ENCODE measurements at places on chromosomes 5 and 9. TPM values are rescaled to one million over a fixed set of nuclear protein-coding genes. Genes with fewer than 3 reads are reported as not detected.

GRCh38 chr5:95731571-95732554, 727 bp downstream of the RHOBTB3 start:
- peak; percentile 69 for DNase-seq

- peak; percentile 48 for DNase-seq
Measured at GRCh38 chr9:100108559-100108958, 9.5 kb downstream of the INVS start.

- DNase-seq, result no peak
Measured at GRCh38 chr5:133681896-133682295, 69.6 kb upstream of the FSTL4 start.

- no peak for DNase-seq
Measured at GRCh38 chr9:4839470-4839912, 46.7 kb downstream of the RCL1 start.

DNA sequence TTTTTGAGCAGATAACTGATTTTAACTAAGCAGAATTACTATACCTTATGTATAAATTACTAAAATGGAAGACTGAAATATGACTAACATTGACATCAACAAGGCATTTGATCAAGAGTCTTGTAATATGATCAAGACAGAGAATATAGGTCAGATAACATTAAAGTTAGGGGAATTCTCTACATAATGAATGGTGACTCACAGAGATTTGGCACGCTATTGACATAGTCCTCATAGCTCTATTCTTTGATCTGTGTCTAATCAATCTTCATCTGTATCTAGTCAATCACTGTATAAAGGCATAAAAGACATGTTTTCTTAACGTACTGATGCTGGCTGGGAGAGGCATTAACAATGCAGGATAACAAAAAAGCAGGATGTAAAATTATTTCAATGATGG, 17.4 kb downstream of the ABITRAM start:
- DNase-seq, result no peak

GRCh38 chr5:169296419-169297143, 4.4 kb downstream of the SLIT3 start:
- DNase-seq, result peak; percentile 77

GRCh38 chr5:71862507-71863060, 143.5 kb downstream of the CARTPT start:
- DNase-seq, result no peak

DNA sequence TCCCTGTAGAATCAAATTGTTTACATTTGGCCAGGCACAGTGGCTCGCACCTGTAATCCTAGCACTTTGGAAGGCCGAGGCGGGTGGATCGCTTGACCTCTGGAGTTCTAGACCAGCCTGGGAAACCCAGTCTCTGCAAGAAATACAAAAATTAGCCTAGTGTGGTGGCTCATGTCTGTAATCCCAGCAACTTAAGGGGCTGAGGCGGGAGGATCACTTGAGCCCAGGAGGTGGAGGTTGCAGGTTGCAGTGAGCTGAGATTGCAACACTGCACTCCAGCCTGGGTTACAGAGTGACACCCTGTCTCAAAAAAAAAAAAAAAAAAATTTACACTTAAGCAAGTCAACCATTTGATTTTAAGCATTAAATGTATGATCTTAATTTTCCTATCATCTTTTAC, 17.5 kb upstream of the IQGAP2 start:
- no peak for DNase-seq

DNA sequence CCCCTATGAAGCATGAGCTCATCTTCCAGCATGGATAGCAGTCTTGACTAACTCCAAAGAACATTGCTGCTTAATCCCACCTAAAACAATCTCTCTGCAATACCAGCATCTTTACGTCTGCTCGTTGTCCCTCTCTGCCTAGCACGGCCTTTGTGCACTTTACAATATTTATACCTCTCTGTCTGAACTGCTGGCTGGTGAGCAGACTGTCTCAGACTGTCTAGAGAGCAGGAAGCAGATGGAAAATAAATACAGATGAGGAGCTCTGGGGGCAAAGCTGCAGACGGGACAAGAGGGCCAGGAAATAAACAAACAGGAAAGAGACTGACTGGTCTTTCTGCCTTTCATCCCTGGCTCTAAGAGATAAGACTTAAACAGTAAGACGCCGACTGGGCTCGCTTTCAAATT, 224.8 kb downstream of the ENC1 start:
- no peak for DNase-seq

DNA sequence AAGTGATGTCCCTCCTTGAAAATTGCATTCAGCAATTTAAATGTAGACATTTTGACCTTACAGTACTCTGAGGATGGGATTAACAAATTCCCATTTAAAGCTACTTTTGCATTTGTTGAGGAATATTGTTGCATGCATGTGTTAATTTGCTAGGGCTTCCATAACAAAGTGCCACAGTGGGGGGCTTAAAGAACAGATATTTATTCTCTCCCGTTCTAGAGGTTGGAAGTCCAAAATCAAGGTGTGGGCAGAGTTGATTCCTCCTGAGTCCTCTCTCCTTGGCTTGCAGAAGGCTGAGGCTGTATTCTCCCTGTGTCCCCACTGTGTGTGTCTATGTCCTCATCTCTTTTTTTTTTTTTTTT, 51.8 kb upstream of the CDK20 start:
- no peak for DNase-seq

DNA sequence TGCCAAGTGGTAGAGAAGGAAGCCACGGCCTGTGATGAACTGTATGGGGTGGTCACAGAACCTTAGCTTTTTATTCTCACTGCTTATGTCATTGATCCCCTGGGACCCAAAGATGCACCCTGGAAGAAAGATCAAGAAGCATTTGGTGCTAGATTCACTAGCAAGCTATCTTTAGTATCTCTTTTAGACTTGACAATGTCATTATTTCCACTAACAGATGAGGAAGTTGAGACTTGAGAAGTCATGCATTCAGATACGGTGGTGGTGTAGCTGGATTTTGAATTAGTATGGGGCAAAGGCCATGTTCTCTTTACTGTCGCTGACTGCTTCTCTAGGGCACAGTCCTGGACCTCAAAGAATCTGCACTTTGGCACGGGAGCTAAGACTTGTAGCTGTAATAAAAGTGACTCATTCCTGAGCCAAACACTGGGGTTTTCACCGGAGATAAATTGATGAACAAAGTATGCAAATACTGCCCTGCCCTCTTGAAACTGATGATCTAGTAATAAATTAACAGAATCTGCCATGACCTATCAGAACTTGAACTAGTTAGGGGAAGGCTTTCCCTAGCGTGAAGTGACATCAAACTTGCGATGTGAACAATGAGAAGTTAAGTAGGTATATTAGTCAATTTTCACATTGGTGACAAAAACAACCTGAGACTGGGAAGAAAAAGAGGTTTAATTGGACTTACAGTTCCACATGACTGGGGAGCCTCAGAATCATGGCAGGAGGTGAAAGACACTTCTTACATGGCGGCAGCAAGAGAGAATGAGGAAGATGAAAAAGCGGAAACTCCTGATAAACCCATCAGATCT, 5.4 kb downstream of the GDA start:
- DNase-seq, result peak; percentile 5

DNA sequence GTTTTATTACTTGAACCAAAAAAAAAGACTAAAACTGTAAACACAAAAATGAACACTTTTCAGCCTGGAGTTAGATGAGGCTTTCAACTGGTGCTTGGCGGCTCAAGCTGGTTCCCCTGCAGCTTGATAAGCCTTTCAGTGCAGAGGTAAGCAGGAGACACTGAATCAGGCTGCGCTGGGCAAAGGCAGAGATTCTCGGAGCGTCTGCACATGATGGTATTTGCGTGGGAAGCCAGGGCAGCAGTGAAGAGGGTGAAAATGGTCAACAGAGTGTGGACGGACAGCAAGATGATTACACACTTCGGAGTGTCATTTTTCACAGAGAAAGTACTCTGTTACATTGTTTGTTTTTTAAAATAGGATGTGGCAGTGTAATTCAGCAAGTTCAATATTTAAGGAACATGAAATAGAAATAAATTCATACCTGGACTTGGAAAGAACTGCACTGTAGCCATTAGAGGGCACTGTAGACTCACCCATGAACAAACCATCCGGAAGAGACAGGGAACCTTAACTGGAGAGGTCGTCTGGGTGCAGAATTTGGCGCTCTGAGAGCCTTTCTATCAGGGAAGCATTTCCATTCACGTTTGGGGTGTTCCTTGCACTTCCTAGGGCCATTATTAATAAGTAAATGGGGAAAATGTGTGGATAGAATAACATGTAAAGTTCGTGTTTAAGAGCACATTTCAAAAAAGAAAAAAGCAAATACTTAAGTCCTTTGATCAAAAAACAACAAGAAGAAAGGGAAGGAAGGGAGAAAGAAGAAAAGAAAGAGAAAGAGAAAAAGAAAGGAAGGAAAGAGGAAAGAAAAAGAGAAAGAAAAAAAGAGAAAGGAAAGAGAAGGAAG, 69.8 kb downstream of the ICE1 start:
- peak; percentile 67 for DNase-seq

DNA sequence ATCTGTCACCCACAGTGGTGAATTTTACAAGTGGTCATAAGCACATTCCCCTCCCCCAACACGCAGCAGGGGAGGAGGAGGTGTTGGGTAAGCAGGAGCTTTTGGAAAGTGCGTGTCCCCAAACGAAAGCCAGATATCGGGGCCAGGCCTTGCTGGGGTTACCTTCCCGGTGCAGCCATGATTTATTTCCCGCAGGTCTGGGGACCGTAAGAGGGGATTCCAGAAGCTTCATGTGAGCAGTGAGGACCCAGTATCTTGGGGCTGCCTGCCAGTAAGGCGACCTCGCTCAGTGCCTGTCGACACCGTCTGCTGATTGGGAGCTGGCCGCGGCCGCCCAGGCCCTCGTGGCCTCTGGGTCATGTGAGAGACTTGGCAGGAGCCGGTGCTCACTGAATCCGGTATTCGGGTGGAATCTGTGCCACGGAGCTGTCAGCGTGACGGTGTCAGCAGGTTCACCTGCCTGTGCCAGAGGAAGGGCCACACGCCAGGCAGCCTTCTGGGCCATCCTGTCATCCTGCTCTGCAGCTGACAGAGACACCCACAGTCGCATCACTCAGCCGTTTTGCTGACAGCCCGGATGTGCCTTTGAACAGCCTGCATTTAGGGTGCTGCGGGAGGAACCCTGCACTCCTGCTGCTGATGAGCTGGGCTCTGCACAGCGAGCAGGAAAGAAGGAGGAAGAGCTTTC, 37.3 kb downstream of the SEC61B start:
- DNase-seq, result peak; percentile 54

GRCh38 chr5:172931001-172931536, 28.2 kb upstream of the RPL26L1 start:
- DNase-seq, result peak; percentile 97

- no peak for DNase-seq
Measured at GRCh38 chr5:124825250-124825982, 79.0 kb upstream of the ZNF608 start.

GRCh38 chr9:128495804-128496417, 8.6 kb upstream of the GLE1 start:
- no peak for DNase-seq

DNA sequence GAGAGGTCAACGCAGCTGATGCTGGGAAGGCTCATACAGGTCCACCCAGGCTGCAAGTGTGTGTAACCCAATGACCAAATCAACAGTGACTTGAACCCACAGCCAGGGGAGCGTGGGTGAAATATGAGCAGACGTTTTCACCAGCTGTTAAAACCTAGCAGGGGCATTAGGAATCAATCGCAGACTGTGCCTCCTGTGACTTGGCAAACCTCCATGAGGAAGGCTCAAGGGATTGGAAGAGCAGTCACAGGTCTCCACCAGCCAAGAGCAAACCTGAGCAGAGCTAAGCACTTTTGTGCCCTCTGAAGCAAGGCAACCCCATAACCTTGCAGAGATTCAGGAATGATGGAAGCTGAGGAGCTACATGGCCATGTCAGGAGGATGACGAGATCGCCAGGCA, 25.5 kb downstream of the INSYN2B start:
- no peak for DNase-seq

GRCh38 chr9:107425101-107426025, 64.2 kb downstream of the KLF4 start:
- peak; percentile 81 for DNase-seq

DNA sequence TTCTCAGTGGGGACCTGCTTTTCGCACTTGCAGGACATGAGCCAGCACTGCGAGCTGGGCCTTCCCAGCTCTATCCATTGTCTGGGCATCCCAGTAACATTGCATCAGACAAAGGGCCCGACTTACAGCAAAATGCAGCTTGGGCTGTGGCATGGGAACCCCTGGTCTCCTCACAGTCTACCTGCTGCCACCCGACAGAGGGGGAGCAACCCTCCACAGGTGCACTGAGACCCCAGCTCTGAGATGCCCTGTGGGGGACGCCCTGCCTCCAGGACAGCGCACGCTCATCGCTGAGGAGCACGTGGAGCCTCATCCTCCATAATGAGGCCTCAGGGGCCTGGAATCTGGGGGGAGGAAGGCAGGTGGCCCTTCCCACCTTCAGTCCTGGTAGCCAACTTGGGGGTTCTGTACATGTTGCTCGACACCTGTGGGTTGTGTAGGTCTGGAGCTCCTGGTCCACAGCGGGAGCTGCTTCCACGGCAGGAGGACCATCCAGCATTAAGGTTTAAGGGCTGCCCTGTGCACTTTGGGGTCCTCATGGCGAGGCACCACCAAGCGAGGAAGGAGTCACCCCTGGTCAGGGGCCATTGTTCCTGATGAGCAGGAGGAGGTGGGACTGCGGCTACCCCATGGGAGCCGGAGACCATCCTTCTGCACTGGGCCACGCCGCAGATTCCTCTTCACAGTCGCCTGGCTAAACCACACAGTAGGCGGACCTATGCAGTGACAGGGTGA, 376.5 kb upstream of the IRX1 start:
- no peak for DNase-seq

BNC2 gene
- 15.1 TPM for polyA plus RNA-seq

ANKRD20A1 gene
- not detected for polyA plus RNA-seq

PCDHGA10 gene
- 4.6 TPM for polyA plus RNA-seq
